Calu3 (cell line): ENCODE measurements at places on chromosomes 2 and 18.
A peak's percentile ranks its signal among the peaks of the same experiment; 100 is the strongest.

DNA sequence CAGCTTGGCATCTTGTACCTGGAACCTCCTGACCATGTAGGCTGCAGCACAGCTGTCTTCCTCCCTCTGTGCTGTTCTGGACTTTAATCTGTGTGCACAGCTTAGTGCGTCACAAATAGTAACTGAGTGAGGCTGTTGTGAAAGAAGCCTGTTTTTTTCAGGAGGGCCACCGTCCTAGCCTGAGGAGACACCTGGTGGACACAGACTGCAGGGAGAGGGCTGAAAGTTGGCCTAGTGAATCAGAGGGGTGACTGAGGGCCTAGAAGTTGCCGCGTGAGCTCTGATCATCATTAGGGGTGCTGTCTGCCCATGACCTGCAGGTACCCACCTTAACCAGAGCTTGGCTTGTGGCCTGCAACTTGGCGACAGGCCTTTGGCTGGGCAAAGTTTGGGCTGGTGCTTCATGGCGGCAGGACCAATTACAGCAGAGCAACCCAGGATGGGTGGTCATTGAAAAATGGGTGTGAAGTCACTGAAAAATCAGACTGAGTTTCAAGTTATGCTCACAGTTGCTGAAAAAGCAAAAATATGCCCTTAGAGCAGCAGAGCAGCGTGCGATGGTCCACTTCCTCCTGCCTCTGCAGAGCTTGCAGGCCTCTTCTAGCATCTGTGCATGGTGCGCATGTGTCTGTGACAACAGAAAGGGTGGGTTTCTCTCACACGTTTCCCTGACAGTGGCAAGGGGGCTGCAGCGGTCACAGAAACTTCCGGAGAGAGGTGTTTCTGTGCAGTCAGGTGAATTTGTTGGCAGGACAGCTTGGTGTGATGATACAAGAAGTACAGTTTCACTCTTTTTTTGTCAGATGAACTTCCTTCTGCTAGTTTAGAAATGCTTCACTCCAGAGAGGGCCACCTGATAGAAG is 9.6 kb downstream of the GDF7 start:
- no peak for DNase-seq

- DNase-seq, result no peak
These were observed 186.6 kb downstream of the NOL4 start for GRCh38 chr18:34038086-34038485.

DNA sequence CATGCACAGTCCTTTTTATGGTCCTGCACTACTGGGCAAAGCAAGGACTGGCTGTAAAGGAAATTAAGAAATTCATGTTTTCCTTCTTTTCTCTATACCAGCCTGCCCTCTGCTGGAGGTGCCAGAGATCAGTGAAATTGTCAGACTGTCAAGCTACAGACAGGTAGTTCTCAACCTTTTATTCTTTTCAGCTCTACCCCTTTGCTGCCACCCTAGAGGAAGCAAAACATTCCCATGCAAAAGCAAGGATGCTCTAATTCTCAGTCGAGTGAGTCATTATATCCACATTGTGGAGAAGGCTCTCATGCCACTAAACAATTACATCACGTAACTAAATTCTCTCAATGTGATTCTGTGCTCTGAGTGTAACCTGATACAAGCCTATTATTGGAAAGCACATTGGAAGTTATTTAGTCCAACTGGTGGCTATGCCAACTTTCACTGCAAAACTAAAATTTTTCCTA is 25.0 kb upstream of the RAPGEF4 start:
- DNase-seq, result peak; percentile 65

DNA sequence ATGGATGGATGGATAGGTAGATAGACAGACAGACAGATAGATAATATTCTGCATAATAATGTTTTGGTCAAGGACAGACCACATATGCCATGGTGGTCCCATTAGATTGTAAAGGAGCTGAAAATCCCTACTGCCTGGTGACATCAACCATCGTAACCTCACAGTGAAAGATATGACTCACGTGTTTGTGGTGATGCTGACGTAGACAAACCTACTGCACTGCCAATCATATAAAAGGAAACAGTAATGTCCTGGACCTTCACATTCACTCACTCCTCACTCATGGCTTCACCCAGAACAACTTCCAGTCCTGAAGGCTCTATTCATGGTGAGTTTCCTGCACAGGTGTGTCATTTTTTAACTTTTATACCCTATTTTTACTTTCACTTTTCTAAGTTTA is 202.9 kb upstream of the TPO start:
- no peak for DNase-seq

GRCh38 chr2:107502539-107502938 is 324.2 kb upstream of the RGPD4 start:
- no peak for DNase-seq

- DNase-seq, result no peak
These were observed 208.4 kb downstream of the MYCN start for GRCh38 chr2:16148632-16149348.

DNA sequence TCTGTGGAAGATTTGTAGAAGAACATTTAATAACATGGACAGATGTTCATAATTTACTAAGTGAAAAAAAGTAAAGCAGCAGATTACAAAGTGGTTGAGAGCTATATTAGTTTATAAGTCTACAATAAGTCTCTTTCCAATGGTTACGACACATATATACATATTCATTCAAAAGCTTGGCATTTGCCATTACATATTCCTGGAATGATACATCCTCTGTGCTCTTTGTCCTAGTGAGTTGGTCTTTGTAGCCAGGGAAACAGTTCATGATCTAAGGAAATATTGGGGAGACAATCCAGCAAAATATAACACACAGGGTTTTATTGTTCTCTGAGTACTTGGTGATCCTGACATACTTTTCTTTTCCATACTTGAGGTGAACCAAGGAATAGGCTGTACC is 32.5 kb upstream of the SOS1 start:
- no peak for DNase-seq

GRCh38 chr18:7766346-7766745 is 199.2 kb downstream of the PTPRM start:
- DNase-seq, result no peak

GRCh38 chr2:192087398-192087958 is 107.3 kb downstream of the TMEFF2 start:
- no peak for DNase-seq

DNA sequence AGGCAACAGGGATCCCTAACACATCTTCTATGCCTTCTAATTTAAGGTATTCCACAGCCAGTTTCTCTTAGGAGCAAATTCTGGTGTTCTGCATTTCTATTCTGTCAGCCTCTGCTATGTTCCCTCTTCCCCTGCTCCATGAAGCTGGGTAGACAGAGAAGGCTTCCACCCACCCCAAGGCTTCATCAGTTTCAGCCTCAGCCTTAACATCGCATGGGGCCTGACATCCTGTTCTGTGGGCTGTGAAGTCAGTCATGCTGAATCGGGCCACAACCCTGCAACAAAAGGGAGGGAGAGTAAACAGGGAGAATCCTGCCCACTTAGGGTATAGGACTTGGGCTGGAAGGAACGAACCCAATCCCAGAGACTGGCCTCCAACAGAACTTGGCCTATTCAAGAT is 70.6 kb upstream of the PPM1B start:
- DNase-seq, result no peak

GRCh38 chr18:33114749-33115148 is 325.8 kb downstream of the CCDC178 start:
- no peak for DNase-seq

- no peak for DNase-seq
These were observed 78.3 kb downstream of the SMAD4 start for GRCh38 chr18:51108330-51108729.

GRCh38 chr18:22983175-22983574 is 50.0 kb downstream of the RBBP8 start:
- DNase-seq, result no peak

GRCh38 chr2:237472187-237472712 is 14.8 kb upstream of the MLPH start:
- no peak for DNase-seq

- peak; percentile 80 for DNase-seq
These were observed 2.4 kb downstream of the FHL2 start for GRCh38 chr2:105396254-105397024.
